ENCODE measurements at places on chromosomes 11 and 22.

DNA sequence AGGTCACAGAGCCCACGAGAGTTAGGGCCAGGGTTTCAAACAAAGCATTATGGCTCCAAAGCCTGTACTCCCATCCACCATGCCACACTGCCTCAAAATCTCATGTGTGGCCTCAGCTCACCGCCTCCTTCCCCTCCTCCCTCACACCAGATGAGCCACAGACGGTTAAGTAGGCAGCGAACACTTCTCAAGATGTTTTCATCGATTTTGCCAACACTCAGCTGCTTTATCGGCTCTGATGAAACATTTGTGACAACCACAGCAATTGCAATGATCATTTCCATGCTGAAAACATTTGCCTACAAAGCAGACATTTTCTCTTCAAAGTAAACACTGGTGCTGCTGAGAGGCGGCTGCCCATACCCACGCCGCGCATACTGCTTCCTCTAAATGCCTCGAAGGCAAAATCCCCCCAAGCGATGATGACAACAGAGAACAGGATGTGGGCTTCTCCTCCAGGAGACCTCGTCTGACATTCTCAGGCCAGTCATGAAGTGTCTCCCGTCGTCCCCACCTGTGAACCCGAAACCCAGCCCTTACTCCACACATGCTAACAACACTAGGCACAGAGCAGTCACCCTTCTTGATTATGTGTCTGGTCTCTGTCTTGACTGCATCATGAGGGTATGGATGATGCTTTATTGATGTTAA is 599.2 kb downstream of the SOX6 start:
- no peak for DNase-seq

GRCh38 chr11:10911907-10912306 is 54.1 kb upstream of the ZBED5 start:
- no peak for DNase-seq

DNA sequence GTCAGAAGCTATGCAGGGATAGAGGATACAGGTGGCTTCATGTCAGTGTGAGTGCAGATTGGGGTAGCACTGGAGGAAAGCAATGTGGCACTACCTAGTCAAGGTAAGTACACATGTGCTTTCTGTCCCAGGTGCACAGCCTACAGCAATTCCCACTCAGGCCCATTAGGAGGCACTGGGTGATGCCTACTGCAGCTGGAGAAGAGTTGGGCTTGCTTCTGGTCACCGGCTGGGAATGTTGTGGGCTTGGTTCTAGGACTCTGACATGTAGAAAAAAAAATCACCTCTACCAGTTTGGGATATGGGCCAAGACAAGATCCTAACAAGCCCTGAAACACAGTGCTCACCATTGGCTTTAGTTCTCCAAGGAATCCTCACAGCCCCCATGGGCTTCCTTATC is 69.7 kb downstream of the TENM4 start:
- no peak for DNase-seq

GRCh38 chr22:40768206-40768605 is 50.9 kb downstream of the SLC25A17 start:
- DNase-seq: no peak

DNA sequence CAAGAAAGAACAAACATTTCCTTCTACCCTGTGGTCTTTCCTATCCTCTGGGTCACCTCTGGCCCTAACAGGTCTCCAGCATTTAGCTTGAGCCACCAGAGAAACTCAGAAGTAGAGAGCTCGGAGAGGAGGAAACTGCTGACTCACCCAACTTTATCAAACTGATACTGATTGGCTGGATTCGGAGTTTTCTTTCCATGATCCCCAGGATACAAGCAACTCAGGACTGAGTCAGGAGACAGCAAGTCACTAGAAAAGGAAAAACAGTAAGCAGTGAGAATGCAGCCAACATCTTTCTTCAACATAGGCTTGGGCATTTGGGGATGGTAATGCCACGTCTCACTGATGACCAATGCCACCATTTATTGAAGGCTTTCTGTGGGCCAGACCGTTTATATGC is 32.7 kb downstream of the THOC5 start:
- peak; percentile 18 for DNase-seq

GRCh38 chr11:87137711-87138110 is 100.0 kb downstream of the TMEM135 start:
- DNase-seq: no peak

DNA sequence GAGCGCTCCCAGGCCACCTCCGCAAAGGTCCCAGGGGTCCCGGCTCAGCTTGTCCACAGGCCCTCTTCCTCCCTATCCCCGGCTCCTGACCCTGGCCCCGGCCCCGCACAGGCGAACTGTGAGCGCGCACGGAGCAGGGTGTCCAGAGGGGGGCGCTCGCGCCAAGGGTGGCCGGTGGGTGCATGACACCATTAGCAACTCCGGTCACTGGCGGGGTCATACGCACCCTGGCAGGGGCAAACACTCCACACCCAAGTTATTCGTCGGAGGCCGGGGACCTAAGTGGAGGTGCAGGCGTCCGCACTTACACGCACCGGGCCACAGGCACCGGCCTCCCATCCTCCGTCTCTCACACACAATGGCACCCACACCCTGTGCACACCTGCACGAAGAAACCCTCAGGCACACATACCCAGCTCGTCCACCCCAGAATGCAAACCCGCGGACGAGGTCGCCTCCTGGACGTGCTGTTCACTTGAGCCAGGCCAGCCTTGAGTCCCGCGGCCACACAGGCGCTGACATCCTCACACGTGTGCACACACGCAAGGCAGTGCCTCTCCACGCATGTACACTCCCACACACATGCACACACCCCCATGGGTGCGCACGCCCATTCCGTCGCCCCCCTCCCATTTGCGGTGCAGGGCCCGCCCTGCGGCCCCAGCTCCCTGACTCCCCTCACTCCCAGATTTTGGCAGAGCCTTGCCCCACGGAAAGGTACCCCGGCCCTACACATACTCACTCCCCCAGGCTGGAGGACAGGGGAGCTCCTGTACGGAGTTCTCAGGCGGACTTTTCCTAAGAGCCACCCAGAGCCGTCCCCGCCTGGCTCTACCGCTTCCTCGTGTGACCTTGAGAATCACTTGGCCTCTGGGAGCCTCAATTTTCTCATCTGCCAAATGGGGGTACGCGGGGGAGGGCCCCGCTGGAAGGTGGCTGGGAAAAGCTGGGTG is at the start of gene RASGRP2:
Gene RASGRP2, minus strand, starts transcription at position 552 of the 953 bp plus-strand sequence. CDS start 1,276 bp downstream, outside the sequence.
- DNase-seq: no peak

GRCh38 chr22:47373648-47374272 is 611.3 kb downstream of the TBC1D22A start:
- DNase-seq: no peak

DNA sequence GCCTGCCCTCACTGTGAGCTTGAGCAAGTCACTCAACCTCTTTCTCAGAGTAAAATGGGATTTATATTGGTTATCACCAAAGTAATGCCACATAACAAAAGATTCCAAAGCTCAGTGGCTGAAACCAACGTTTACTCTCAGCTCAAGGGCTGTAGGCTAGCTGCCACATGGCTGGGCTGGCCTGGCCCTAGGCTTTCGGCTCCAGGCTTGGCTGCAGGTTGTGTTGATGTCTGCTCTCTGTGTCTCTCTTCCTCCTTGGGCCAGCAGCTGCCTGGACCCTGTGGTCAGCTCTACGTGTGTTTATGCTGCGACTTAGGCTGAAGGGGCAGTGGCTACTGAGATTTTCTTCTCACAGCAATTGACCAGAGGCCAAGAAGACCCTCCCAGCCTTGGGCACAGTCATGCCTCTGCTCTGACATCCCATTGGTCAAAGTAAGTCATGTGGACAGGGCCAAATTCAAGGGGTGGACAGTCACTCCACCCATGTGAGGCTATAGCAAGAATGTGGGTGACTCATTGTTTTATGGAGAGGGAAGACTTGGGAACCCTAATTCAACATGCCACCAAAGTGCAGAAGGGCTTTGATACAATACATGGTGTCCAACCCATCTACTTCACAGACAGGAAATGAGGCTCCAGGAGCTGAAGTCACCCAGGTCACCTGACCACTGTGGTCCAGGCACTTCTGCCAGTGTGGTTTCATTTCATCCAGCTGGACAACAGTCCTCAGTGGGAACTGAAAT is 90.6 kb downstream of the TSPAN18 start:
- DNase-seq: peak; percentile 65

GRCh38 chr11:57622263-57622662 is 24.8 kb downstream of the SERPING1 start:
- no peak for DNase-seq

DNA sequence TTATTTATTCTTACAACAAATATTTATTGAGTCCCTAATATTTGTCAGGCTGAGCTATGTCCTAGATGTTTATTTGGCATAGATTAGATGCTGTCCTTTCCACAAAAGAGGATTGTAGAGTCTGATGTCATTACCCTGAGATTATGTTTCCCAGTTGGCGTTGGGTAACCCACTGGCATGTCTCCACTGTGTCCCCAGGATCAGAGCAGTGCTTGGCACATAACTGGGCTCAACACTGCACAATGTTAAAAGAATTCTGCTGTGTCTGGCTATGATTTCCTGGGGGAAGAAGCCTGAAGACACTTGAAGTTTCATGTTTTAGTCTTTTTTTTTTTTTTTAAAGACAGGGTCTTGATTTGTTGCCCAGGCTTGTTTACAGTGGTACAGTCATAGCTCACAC is 4.0 kb downstream of the RCN1 start:
- peak; percentile 54 for DNase-seq

- DNase-seq: peak; percentile 26
Observed at GRCh38 chr22:44570476-44571445, 72.7 kb upstream of the RTL6 start.

DNA sequence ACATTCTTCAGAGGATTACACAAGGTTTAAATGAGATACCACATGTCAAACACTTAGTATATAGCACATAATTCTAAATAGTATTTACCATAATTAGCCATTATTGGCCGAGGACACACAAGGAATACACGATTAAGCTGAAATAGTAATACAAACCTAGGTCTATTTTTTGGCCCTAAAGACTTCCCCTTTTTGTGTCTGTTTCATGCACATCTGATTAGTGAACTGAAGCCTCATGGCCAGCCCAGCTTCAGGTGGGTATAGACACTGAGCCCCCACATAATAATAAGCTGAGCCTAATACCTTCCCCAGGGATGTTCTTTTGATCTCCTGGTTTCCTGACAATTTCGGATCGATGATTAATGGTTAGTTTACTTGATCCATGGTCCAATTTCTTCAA is 2.1 kb downstream of the GLYATL1B start:
- DNase-seq: no peak

- DNase-seq: peak; percentile 10
Observed at GRCh38 chr11:125724125-125724524, 22.0 kb upstream of the PATE1 start.

DNA sequence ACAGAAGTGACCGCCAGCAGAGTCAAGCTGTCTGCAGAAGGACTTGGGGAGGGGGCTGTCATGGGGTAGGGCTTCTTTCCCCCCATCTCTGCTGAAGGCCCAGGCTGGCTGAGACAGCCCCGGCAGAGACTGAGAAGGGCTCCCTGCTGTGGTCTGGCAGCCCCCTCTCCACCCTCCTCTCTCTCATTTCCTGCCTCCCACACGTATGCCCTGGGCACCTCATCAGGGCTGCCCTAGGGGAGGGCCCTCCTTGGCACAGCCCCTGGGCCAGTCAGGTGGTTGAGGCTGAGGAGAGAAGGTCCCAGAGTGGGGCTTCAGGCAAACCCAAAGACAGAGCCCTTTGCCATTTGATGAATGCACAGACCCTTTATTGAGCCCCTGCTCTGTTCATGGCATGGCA is 3.6 kb downstream of the RASD2 start:
- DNase-seq: no peak

DNA sequence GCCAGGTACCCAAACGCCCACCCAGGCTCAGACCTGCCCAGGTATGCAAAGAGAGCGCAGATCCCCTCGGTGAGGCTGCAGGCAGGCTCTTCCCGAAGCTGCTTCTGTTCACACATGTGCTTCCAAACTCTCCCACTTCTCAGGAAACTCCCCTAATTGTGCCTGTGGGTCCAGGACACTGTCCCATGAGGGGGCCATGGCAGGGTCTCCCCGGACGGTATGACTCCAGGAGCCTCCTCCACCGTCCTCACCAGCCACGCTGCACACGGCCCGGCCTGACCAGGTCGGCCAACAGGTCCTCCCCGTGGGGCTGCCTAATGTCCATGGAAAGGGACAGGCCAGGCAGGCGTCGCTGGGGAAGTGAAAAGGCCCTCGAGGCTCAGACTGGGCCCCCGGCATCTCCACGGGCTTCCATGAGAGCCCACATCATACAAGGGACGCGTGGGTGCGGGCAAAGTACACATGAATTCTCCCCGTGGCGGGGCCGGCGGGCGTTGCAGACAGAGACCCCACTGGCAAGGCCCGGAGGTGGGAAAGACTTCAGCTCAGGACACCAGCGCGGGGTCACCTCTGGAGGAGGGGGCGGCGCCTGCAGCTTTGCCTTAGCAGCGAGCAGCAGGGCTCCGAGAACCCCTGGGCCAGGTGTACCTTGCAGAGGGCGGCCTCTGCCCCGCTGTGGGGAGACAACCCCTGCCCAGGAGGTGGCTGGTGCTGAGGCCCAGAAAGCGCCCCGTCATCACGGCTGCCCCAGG is 526.1 kb downstream of the BRD1 start:
- DNase-seq: no peak

Data from myocyte (in vitro differentiated cells).